ENCODE measurements at places on chromosomes 3 and 15.
A peak's percentile ranks its signal among the peaks of the same experiment; 100 is the strongest.

DNA sequence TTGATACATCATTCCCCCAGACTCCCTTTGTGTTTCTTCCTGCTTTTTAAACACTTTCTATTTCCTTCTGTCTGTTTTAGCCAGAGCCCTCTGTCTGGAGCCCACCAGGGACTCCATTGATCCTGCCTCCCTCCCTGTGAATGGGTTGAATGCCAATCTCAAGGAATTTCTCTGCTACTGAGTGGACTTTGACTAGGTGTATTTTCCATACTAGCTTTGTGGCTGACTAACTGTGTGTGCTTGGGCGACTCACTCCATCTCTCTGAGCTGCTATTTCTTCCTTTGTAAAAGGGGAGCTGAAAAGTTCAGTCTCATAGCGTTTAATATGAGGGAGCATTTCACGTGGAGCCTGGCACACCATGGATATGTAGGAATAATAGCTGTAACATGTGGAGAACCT is 98.8 kb downstream of the EEFSEC start:
- no peak for DNase-seq

DNA sequence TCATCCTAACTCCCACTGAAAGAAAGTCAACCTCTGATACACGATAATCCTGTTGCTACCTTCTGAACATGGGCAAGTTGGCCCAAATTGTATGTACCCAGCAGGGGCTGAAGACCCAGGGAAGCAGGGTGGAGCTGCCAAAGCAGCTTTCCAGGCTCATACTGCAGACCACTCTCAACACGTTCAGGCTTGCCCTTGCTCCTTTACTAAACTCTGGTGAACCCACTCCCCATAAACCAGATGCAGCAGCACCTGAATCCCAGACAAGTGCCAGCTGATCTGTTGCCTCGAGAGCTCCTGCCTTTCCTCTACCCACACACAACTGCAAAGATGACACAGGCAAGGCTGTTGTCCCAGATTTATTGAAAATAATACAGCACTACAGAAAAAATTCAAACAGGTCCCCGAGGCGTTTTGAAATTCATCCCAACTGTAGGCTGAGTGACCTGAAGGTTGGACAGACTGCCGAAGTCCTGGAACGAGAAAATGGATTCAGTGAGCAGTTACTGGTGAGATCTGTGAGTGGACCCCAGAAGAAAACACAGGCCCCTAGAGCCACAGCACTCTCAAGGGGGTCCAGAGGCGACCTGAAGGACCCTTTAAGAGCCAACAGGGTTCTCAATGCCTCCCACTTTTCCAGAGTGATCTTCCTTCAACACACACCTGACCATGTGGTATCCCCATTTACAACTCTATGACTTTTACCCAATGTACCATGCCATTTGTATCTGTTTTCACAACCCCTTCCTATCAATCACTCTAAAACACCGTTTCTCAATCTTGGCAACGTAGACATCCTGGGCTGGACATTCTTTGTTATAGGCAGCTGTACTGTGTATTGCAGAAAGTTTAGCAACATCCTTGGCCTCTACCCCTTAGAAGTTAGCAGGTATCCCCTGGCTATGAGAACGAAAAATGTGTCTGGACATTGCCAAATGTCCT is 3.6 kb downstream of the RPS17 start:
- no peak for DNase-seq

- DNase-seq: no peak
Observed at GRCh38 chr3:43624619-43625305, 3.0 kb upstream of the ANO10 start.

GRCh38 chr15:80613762-80614365 is 81.2 kb upstream of the ABHD17C start:
- DNase-seq: no peak

DNA sequence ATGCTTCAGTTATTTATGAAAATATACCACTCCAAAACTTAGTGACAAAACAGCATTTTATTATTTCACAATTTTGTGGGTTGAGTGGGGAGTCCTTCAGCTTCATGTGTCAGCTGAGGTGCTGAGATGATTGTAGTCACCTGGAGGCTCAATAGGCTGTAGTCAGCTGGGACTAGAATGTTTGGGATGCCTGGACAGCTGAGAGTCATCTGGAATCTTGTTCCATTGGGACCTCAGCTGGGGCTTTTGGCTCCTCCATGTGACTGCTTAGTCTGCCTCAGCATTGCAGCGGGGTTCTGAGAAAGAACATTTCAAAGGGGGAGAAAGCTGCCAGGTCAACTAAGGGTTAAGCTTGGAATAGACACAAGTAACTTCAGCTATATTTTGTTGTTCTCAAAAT is 13.4 kb downstream of the STT3B start:
- no peak for DNase-seq

- no peak for DNase-seq
Observed at GRCh38 chr3:148208975-148209374, 488.7 kb upstream of the AGTR1 start.

- no peak for DNase-seq
Observed at GRCh38 chr3:158297940-158298339, 188.1 kb downstream of the RSRC1 start.

- DNase-seq: no peak
Observed at GRCh38 chr3:168952551-168952950, 711.0 kb downstream of the MECOM start.

DNA sequence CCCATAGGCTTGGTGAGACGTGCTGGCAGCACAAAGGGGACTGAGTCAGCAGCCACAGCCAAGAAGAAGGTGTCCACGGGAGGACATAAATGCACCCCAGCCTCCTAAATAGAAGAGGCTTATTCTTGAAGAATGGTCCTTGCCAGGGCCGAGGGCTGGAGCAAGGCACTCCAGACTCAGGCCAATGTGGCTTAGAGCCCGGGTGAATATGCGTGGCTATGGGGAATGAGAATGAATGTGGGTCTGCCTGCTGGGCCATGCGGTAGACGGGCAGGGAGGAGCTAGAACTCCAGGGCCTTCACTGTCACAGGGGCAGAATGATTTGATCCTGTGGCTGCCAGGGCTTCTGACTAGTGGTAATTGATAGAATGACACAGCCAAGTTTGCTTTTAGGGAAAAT is 34.0 kb downstream of the DHX30 start:
- DNase-seq: no peak

- no peak for DNase-seq
Observed at GRCh38 chr3:135994708-135995337, 29.3 kb downstream of the PPP2R3A start.

GRCh38 chr3:46429671-46430070 is 22.6 kb downstream of the CCRL2 start:
- DNase-seq: no peak

- no peak for DNase-seq
Observed at GRCh38 chr3:49422379-49423248, at the start of gene AMT. Gene AMT (minus strand): TSS chr3:49422473. CDS start chr3:49422450, 23 bp downstream.

DNA sequence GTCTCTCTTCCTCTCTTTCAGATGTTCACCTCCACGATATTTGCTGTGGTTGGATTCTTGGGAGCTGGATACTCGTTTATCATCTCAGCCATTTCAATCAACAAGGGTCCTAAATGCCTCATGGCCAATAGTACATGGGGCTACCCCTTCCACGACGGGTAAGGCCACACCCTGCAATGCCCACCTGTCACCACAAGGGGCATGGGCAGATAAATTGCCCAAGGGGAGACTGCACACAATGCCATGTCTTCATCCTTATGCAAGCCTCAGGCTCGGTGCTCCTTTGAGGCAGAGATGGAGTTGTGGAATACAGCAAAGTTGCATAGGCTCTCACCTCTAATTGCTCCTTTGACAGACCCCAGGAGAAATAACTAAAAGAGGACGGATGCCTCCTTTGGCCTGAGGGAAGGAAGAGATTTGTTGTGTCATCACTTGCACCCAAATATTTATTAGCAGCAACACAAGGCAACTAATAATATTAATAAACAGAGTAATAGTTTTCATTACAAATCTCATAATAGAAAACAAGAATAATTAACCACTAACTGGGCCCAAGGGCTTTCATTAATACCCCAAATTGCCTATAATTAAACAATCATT is 13.2 kb downstream of the TM4SF4 start:
- DNase-seq: peak; percentile 57

GRCh38 chr3:72214066-72214951 is 429.4 kb upstream of the PROK2 start:
- no peak for DNase-seq

GRCh38 chr15:78210349-78210717 is 24.0 kb downstream of the ACSBG1 start:
- DNase-seq: no peak

DNA sequence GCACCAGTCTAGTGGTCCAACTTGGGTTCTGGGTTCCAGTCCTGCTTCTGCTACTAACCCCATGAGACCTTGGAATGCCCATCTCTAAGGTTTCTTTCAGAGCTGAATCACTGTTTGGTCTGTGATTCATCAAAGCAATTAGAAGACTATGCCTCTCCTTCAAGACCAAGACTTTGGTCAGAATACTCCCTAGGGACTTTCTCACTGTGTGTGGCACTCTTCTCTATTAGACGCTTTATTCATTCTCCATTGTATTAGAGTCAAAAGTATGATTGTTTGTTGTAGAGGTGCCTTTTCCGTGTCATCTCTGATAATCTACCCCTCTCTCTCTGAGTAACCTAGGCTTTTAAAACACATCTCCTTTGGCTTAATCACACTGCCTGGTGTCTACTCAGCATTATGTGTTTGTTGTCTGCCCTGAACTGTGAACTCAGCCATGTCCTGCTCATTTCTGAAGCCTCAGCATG is 90.5 kb downstream of the LPP start:
- DNase-seq: no peak

DNA sequence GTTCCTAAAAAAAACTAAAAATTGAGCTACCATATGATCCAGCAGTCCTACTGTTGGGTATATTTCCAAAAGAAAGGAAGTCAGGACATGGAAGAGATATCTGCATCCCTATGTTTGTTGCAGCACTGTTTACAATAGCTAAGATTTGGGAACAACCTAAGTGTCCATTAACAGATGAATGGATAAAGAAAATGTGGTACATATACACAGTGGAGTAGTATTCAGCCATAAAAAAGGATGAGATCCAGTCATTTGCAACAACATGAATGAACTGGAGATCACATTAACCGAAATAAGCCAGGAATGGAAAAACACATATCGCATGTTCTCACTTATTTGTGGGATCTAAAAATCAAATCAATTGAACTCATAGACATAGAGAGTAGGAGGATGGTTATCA is 29.5 kb downstream of the LRRC49 start:
- no peak for DNase-seq

GRCh38 chr3:61464518-61465140 is 96.7 kb upstream of the PTPRG start:
- no peak for DNase-seq

DNA sequence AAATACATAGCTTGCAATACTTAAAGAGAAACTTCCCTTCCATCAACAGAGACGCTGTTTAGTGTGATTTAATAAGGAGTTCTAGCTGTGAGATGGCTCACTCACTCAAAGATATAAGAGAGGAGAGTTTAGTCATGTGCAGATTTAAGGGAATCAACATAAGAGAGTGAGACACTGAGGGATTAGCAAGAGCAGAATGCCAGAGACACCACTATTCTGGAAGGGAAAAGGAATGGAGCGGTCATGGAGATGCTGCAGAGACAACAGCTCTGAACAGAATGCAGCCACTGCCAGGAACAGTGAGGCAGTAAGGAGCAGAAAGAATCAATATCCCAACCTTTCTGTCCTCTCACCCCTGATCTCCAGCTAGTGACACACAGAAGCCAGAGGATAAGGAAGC is 248.8 kb downstream of the MBNL1 start:
- DNase-seq: no peak

- DNase-seq: no peak
Observed at GRCh38 chr3:64911138-64911537, 223.3 kb upstream of the ADAMTS9 start.

- DNase-seq: no peak
Observed at GRCh38 chr3:141410408-141410807, 42.1 kb downstream of the ZBTB38 start.

DNA sequence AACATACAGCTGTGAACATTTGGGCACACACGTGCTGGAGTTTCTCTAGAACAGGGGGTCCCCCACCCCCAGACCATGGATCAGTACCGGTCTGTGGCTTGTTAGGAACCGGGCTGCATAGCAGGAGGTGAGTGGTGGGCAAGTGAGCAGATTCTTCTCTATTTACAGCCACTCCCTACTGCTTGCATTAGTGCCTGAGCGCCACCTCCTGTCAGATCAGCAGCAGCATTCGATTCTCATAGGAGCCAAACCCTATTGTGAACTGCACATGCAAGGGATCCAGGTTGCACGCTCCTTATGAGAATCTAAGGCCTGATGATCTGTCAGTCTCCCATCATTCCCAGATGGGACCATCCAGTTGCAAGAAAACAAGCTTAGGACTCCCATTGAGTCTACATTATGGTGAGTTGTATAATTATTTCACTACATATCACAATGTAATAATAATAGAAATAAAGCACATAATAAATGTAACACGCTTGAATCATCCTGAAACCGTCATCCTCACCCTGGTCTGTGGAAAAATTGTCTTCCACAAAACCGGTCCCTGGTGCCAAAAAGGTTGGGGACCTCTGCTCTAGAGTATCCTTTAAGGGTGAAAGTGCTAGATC is 25.8 kb downstream of the CHRM5 start:
- peak; percentile 15 for DNase-seq

- no peak for DNase-seq
Observed at GRCh38 chr15:92634060-92634459, 21.5 kb downstream of the FAM174B start.

- DNase-seq: no peak
Observed at GRCh38 chr3:77539014-77539413, 499.1 kb downstream of the ROBO2 start.

DNA sequence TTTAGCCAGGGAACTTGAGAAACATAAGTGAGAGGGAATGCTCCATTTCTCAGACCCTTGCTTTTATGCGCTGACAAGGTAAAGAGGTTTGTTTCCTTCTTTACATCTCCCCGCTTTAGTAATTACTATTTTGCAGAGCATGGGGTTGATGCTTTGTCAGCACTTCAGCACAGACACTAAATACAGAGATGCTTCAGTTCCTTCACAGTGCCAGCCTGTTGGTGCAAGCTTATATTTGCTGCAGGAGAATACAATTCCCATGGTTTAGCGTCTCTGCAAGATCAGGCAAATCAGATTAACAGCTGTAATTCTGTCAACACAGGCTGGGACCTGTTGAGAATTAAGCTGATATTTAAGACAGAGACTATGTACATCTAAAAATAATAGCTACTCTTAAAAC is 2.9 kb downstream of the FMN1 start:
- DNase-seq: no peak

DNA sequence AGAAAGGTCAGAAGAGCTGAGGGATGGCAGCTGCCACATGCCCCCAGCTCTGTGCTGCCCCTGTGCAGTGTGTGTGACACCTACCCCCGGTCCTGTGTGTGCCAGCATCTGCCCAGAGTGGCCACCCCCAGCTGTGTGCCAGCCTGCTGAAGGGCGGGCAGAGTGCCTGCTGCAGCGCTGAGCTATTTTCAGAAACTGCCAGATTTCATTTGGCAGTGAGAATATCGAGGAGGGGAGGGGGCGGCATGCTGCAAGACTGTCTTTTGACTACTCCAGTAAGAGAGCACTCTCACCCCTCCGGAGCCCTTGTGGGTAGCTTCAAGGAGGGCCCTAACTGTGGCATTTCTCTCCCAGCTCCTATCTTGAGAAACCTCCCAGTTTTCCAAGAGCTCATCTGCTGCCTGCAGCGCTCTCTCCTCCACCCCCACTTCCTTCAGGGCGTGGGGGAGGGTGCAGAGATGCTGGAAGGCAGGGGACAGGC is 25.2 kb upstream of the DOCK3 start:
- no peak for DNase-seq

Measured in activated CD4-positive, alpha-beta memory T cell treated with anti-CD3 and anti-CD28 coated beads for 36 hours (primary cell).